ENCODE measurements at places on chromosomes 2 and 18.

DNA sequence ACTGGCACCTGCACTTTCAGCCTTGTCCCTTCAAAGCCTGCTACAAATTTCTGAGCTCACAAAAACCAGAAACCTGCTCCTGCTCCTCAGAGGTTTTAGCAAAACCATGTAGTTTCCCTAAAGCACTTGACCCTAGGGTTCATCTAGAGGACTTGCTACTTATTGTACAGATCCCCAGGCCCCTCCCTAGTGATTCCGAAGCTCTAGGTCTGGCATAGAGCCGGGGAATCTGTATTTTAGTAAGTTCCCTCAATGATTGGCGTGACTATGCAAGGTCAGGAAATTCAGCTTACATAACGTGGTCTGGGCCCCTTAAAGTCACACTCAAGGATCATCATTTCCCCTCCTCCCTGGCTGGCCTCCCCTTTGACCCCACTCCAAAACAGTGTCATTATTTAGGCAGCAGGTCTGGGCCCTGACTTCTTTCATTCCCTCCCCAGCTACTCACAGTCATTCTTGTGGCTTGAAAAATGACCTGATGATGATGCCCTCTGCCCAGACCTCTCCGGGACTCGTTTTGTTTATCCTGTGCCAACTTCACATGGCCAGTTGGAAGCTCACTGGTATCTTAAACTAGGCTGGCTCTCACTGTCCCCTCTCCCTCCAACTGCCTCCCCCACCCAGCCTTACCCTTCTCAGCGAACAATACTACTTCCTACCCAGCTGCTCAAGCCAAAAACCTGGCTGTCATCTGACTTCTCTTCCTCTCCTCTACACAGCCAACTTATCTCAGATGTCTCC lies 36.0 kb downstream of the WDFY1 start:
- no peak for DNase-seq

- no peak for DNase-seq
Observed at GRCh38 chr18:48053881-48054816, 123.7 kb upstream of the SMAD2 start.

- DNase-seq = peak; percentile 46
Observed at GRCh38 chr2:224927646-224928173, 114.6 kb downstream of the DOCK10 start.

GRCh38 chr2:230666446-230666845 lies 46.2 kb upstream of the CAB39 start:
- DNase-seq = no peak

DNA sequence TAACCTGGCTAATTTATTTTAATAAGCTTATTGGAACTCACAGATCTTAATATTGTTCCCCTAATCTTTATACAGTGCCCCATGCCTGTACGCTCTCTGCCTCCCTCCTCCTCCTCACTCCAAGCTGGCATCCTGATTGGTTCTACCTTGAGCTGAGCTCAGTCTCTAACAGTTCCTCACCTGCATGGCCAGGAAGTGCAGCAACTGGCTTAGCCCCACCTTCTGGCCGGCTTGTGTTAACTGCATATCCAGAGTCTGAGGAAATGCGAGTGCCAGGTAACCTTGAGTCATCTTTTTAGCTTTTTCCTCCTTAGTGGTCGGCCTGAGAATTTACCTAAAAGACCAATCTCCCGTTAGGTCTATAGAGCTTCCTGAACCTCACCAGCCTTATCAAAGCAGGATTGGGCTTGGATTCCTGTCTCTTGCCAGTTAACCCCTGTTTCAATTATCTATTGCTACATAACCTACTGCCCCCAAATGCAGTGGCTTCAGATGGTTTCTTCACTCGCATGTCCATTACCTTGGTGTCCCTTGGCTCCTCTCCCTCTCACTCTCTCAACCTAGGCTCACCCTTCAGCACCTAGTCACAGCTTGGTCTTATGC lies 89.5 kb upstream of the STK39 start:
- no peak for DNase-seq

DNA sequence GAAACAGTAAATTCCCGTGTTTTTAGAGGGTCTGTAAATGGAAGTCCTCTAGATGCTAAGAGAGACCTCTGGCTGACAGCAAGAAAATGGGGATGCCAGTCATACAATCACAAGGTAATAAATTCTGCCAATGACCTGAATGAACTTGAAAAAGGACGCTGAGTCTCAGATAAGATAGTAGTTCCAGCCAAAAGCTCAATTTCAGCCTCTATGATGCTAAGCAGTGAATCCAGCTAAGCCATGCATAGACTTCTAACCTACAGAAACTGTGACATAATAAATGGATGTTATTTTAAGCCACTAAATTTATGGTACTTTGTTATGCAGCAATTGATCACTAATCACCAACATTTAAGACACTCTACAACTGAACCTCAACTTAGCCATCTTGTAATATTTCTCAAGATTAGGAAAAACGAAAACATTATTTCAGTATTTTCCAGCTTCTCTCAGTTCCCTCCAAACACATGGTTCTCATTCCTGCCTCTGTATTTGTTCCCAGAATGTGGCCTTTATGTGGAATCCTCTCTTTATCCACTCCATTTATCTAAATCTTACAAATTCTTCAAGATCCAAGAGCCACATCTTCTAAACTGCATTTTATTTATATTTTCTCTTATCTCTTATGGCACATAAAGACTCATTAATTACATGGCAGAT lies 331.1 kb downstream of the GULP1 start:
- DNase-seq = no peak

GRCh38 chr2:111219285-111219684 lies 98.6 kb downstream of the BCL2L11 start:
- no peak for DNase-seq

GRCh38 chr2:191486584-191487320 lies 191.2 kb upstream of the NABP1 start:
- DNase-seq = peak; percentile 98

DNA sequence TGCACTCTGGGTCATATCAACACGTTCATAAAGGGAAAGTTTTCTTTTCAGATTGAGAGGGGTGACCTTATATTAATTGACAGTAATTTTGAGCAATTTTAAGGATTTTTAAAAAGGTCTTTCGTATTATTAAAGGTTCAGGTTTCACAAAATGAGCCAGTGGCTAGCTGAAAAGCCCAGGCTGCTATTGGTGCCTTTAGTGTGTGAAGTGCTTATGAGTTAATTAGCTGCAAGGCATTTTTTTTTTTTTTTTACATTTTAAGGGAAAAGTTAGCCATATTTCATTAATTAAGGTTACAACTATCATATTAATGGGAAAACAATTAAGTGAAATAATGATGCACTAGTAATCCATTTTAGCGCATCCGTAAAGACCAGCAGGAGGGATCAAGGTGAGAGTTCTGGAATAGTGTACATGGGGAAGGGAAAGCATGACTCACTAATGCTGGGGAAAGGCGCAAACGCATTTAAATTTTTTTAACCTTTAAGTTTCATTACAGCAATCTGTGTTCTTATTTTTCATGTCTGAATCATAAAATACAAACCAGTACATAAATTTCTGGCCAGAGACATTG lies 200.0 kb downstream of the ZNF407 start:
- peak; percentile 22 for DNase-seq

DNA sequence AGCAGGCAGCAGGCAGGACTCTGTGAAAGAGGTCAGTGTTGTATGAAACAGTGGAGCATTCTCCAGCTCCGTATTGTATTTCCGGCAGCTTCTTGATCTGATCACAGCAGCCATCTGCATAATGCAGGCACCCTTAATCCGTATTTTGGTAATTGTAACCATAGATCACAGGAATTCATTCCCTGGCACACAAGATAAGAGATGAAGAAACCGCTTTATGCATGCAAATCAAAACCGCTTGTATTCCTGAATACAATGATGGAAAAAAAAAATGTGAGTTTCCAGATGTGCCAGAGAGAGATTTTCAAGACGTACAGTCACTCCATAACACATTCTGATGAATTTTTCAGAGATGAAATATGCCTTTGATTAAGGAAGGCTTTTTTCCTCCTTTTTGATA lies 221.3 kb downstream of the ACKR3 start:
- no peak for DNase-seq

GRCh38 chr2:62744603-62745002 lies 39.1 kb downstream of the EHBP1 start:
- no peak for DNase-seq

DNA sequence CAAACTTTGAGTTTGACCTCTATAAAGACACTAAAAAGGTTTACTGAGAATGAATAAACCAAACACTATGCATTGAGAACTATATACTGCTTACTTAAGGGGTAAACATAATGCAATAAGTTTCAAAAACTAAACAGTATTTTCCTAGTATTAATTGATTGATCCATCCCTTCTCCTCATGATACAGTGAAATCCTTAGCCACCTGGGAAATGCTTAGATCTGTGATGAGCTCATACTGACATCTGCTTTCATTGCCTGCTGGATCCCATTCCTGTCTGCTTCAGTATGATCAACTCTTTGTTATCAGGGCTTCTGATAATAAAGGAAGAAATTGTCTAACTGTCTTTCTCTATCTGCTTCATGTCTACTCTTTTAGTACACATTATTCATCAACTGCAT lies 74.9 kb upstream of the UBE2E3 start:
- DNase-seq = no peak

- no peak for DNase-seq
Observed at GRCh38 chr18:59861963-59862819, 37.6 kb upstream of the PMAIP1 start.

DNA sequence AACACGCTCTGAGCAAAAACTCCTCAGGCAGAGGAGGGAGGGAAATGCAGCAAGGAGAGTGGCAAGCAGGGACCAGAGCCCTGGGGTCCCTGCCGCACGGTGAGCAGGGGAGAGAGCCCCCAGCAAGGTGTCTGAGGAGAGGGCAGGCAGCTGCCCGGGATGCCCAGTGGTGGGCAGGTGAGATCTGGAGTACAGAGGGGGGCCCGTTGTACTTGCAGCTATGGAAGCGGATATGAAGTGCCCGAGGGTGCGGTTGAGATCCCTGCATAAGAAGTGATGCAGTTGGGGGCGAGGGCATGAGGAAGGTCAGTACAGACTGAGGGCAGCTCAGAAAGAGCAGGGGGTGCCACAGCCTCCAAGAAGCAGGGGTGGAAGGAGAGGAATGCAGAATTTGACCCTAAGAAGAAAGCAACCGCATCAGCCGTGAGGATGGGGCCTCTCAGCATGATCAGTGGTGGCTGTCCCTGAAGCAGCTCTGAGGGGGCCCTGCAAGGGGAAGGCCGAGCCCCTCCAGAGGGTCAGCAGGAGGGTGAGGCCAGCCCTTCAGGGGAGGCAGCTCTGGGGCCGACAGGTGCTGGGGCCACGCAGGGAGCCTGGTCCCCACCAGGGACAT lies 29.4 kb downstream of the MTERF4 start:
- no peak for DNase-seq

DNA sequence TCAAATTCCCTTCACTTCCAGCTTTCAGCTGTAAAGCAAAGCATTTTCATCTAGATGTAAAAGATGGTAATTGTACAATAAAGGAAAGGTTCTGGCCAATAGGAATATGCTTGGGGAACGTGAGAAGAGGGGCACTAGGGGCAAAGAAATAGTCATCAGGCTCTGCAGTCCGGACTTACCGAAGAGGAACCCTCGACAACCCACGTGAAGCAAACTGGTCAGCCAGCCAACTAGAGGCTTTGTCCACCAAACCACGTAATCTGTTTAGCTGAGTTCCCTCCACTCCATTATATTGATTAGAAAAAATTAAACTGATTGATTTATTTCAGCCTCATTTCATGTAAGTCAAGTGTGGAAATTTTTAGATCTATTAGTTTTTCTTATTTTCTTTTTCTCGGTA lies 300.4 kb upstream of the FANCL start:
- no peak for DNase-seq

DNA sequence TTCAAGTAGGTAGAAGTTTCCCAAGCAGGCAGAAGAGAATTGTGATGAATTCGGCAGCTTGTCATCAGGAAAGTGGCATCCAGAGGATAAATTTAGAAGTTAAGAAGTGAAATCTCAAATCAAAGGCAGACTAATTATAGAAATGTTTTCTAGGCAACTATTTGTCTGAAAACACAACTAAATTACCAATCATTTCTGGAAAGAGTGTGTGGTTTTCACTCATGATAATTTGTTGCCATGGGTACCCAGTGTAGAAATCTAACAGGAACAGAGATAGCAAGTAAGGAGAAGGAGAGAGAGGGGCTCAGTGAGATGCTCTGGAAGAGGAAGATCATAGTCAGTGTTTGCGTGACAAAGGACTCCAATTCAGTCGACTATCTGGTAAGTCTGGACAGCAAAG lies 208.1 kb downstream of the NCKAP5 start:
- no peak for DNase-seq

GRCh38 chr2:236753606-236754270 lies 184.1 kb downstream of the ACKR3 start:
- no peak for DNase-seq

DNA sequence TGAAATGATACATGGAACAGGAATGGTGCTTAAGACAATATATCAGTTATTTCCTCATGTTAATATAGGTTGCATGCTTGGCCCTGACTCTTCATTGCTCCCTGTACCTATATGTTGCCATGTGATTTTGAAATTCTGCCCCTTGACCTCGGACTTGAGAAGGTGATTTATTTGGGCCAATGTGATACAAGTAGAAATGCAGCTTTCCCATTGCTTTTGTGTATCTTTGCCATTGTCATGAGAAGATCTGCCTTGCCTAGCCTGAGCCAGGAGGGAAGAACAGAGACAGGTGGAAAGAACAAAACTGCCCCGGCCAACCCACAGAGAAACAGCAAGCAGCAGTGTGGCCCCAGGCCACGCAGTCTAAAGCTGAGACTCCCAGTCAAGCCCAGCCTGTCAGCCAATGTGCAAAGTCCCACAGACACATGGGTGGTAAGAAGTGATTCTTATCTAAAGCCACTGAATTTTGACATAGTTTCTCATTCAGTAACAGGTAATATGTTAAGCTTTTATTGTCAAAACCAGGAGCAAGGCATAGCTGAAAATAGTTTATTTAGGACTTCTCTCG lies 245.7 kb upstream of the RND3 start:
- no peak for DNase-seq

- no peak for DNase-seq
Observed at GRCh38 chr2:30784682-30785081, 22.6 kb downstream of the CAPN13 start.

Measured in fibroblast of mammary gland (primary cell).